ENCODE measurements at places on chromosomes 5 and 9.

DNA sequence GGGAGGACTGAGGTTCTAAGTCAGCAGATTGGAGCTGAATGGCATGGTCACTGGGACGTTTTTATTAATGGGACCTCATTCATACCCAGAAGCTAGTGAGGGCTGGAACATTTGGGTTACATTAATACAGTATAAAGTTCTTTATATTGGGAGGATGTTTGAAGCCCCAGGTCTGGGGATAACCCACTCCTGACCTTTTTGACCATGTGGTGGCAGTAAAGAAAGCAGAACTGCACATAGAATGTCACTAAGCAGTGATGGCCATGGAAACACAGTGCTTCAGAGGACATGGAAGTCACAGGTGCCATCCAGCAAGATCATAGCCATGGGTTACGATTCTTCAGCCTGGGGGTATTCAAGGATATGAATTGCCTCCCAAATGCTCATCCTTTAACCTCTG is 176.0 kb downstream of the ATP10B start:
- DNase-seq: no peak

GRCh38 chr5:81883371-81883770 is 88.5 kb upstream of the ATG10 start:
- no peak for DNase-seq

GRCh38 chr5:54548565-54548964 is 31.0 kb downstream of the SNX18 start:
- DNase-seq: no peak

DNA sequence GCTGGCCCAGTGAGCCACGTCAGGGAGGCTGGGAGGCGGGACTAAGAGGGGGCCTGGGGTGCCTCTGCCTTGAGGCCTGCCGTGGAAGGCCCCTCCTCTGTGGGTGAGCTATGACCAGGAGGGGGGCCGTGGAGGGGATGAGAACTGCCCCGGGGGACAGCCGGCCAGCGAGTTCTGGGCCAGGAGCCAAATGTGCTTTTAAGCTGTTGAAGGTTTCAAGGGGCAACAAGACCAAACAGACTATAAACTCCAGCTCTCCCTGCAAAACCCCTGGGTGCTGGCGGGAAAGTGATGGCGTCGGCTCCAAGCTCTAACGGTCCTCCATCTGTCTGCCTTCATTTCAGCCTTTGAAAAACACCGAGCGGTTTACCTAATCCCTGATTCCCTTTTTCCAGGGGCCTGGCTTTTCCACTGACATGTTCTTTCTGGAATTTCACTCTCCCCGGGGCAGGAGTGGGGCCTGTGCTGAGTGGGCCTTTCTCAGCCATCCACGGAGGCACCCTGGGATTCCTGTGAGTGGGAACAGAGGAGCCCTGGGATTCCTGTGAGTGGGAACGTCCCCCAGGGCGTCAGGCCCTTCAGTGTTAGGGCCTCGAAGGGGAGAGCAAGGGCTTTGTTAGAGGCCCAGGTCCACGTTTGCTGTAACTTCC is 65.6 kb downstream of the COL5A1 start:
- DNase-seq: no peak

DNA sequence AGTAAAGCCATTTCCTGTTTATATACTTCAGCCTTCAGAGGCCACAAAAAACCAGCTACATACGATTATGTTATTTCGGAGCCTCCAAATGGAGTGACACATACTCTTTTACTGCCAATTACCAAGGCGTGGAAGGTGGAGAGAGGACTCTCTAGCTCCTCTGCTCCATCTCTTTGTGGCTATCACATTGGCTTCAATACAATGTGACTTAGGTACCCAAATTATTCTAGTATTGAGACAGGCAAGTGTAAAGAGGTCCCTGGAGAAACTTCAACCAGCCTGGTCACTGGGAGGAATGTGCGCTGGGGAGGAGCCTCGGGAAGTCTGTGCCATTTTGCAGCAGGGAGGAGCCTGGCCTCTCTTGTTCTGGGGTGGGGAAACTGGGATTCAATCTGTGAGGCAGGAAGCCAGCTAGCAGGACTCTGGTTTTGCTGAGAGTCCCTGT is 85.8 kb upstream of the TAS2R1 start:
- DNase-seq: no peak

DNA sequence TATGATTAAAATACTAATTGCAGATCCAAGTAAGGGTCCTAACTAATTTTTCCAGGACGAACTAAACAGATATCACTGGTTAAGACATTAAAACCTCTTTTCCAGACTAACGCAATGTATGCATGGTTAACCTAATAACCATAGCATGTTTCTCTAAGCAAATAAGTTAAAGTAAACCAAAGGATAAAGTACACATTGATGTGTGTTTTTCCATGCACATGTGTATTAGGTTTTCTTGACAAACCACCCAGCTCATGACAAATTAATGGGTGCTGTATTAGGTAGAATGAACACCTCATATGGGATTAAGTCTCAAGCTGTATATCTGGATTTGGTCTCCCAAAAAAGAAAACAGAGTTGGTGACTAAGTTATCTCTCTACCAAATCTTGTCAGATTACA is 45.6 kb downstream of the ANKH start:
- DNase-seq: no peak

- no peak for DNase-seq
Observed at GRCh38 chr9:2260417-2261306, 245.5 kb downstream of the SMARCA2 start.

DNA sequence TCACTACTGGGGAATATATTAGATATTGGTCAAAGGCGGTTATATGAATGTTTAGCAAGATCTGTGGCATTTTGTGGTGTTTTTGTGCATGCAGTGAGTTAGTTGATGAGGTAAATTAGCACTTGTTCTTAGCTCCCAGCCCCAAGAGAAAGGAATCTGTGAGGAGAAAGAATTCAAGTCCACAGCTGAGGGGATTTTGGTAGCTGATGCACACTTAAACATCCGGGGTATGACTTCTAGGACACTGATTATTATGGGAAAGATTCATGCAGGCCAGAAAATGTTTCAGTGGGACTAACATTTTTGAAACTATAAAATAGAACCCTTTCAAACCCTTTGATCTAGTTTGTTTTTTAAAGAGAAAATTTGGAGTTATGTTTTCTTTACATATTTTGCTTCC is 118.2 kb upstream of the RPS23 start:
- DNase-seq: no peak

DNA sequence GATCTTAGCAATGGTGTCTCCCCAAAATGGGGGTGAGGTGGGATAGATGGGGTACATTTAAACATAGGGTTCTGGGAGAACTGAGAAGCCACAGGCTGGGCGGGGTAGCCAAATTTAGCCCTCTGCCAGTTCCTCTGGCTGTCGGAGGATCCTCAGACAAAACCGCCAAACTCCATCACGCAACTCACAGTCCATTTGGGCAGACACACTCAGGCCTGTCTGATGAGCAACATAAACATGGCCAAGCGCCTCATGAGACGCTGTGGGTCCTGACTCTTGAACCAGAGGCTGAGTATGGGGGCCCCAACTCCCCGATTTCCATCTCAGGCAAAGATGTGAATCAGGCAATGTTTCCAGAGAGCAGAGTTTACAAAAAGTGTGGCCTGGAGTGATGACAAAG is 162.3 kb downstream of the FGF18 start:
- DNase-seq: no peak

DNA sequence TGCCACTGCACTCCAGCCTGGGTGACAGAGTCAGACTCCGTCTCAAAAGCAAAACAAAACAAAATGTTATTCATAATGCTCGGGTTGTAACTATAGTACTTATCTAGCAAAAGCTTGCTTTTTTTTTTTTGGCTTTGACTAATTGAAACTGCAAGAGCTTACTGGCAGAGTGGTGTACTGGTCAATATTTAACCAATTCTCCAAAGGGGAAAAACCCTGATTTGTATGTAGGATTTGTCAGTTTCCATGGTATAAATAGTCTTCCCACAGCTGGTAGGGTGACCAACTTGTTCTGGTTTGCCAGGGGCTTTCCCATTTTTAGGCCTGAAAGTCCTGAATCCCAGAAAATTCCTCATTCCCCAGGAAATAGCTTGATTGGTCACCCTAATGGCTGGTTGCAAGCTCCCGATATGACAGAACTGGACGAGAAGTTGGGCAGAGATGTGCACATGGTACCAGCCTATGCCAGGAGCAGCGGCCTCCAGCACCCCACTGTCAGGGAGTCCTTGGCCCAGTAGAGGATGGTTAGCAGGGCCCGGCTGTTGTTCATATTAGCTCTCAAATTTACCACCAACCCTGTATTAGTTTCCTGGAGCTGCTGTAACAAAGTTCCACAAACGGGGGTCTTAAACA is 58.0 kb downstream of the FXN start:
- DNase-seq: no peak
